ENCODE measurements at places on chromosomes 4 and X.
A peak's percentile ranks its signal among the peaks of the same experiment; 100 is the strongest.

DNA sequence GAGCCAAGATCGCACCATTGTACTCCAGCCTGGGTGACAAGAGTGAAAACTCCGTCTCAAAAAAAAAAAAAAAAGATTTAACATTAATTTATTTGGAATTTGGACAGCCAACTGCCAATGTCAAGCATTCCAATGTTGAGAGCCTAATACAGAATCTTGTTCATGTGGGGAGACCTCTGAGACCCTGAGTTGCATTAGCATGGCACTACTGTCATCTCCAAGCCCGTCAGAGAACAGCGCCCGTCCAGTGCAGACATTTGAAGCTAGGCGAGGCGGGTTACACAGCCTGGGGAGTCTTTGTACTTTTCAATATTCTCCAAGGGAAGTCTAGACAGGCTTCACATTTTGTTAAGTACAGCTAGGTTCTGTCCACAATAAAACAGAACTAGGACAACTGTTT is 126.7 kb downstream of the CHRNA9 start:
- no peak for DNase-seq

GRCh38 chr4:109989044-109989443 is 76.4 kb downstream of the EGF start:
- no peak for DNase-seq

DNA sequence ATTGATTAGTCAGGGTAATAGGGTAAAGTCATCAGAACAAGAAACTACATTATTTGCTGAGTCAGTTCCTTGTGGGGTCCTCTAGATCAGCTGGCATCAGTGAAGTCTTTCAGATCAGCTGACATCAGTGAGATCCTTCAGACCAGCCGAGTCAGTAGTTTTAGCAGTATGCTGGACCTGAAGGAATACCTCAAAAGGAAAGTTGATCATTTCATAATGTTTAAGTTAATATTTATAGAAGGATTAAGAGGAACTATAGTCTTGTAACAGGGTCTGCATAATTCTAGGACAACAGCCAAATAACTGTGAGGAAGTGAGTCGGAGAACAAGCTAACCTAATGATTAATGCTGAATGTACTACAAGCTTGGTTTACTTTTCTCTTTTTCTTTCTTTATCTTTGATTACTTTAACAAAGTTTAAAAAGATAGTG is 958 bp upstream of the UGT2B7 start:
- no peak for DNase-seq

DNA sequence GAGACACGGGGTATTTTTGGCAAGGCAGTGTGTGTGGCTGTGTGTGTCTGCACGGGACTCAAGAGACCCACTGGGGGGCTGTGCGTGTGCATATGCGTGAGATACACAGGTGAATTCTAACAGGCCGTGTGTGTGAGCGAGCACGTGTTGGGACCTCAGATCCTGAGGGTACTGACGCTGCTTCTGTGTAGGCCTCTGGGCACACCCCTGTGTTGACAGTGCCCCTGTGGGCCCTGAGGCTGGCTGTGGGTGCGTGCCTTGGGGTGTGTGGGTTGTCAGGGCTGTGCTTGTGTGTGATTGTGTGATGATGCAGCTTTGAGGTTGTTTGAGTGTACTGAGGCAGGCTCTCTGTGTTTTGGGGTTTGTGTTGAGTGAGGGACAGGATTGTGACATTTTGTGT is 13.9 kb downstream of the FOXP3 start:
- DNase-seq, result no peak

- DNase-seq, result no peak
These were observed 4.9 kb downstream of the OPHN1 start for GRCh38 chrX:68428431-68428830.

GRCh38 chr4:154626793-154627484 is 14.5 kb upstream of the FGG start:
- peak; percentile 81 for DNase-seq

DNA sequence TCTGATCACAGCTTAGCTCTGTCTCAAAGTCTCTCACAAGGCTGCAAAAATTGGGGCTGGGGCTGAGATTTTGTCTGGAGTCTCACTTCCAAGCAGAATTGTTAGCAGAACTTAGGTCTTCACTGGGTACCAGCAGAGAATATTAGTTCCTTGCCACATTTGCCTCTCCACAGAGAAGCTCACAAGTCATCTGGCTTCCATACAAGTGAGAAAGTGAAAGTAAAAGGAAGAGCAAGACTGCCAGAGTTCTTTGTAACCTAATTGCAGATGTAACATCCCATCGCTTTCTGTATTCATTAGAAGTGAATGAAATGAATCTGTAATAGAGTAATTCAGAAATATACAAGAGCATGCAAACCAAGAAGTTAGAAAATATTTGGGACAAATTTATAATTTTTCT is 624.1 kb upstream of the GNPDA2 start:
- DNase-seq, result no peak

GRCh38 chr4:147736458-147736857 is 4.6 kb downstream of the ARHGAP10 start:
- no peak for DNase-seq

- DNase-seq, result no peak
These were observed 933.2 kb downstream of the ADGRL3 start for GRCh38 chr4:62133101-62133897.

- DNase-seq, result no peak
These were observed 227.9 kb upstream of the ANKRD50 start for GRCh38 chr4:124940387-124940786.

GRCh38 chr4:159766241-159766640 is 663.4 kb downstream of the RAPGEF2 start:
- DNase-seq, result no peak

GRCh38 chr4:17132226-17132625 is 233.8 kb upstream of the LDB2 start:
- DNase-seq, result no peak

- no peak for DNase-seq
These were observed 24.0 kb downstream of the DOCK11 start for GRCh38 chrX:118519411-118520215.

- DNase-seq, result no peak
These were observed 81.7 kb upstream of the GATB start for GRCh38 chr4:151842430-151843079.

DNA sequence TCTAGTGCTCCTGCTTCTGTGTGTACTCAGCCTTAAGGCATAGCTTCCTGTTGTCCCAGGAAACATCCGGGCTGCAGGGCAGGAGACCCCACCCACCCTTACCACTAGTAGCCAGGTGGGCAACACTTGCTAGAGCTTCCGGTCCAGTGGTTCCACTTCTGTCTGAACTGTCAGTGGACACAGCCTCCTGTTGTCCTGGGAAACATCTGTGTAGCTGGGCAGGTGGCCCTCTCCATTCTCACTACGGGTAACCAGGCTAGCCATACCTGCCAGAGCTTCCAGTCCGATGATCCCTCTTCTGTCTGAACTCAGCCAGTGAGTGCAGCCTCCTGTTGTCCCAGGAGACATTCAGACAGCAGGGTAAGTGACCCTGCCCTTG is 372.2 kb downstream of the INPP4B start:
- peak; percentile 8 for DNase-seq

- DNase-seq, result no peak
These were observed 5.6 kb downstream of the G6PD start for GRCh38 chrX:154540897-154541535.

DNA sequence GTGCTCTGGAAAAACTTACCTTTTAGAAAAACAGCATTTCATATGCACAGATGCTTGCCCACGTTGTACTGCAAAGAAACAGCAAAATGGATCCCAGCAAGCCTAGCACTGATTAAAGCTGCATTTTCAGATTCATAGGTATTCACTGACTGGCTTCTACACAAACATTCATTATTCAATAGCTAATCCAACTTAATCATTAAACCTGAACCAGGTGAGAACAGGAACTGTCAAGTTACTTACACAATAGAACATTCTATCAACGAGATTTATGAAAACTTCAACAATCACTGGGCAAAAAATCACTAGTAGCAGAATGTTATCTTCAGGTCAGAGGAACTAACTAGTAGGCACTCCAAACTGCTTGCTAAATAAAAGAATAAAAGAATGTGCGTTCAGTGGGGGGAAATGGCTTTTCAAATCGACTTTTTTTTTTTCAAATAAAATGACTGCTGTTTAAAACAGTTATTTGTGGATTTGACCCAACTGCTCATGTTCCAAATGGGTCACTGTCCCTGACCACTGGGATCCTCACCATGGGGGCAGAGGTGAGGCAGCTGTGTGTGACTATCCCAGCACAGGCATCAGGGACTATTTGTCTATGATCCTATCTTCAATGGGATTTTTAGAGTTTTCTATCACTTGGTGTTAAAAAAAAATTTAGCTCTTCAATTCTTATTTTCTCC is 42.3 kb downstream of the STX18 start:
- no peak for DNase-seq

DNA sequence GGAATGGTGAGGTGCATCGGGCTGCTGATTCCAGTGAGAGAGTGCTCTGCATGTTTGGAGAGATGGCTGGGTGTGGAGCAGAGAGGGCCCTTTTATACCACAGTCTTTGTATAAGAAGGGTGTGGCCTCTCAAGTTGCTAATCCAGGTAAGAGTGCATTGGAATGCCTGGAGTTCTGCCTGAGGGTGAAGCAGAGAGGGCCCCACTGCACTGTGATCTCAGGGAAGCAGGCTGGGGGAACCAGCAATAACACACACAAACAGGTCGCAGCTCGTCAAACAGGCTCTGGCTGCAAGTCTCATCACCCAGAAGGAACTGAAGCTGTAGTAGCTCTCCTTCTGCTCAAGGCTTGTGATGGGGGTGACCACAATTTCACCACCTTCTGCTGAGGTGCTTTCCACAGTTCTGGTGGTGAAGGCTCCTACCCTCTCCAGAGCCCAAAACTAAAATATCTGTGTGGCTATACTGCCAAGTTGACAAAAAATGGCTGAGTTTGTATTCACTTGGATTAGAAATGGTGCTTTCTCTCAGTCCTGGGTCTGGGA is 687.4 kb upstream of the HS3ST1 start:
- DNase-seq, result no peak

DNA sequence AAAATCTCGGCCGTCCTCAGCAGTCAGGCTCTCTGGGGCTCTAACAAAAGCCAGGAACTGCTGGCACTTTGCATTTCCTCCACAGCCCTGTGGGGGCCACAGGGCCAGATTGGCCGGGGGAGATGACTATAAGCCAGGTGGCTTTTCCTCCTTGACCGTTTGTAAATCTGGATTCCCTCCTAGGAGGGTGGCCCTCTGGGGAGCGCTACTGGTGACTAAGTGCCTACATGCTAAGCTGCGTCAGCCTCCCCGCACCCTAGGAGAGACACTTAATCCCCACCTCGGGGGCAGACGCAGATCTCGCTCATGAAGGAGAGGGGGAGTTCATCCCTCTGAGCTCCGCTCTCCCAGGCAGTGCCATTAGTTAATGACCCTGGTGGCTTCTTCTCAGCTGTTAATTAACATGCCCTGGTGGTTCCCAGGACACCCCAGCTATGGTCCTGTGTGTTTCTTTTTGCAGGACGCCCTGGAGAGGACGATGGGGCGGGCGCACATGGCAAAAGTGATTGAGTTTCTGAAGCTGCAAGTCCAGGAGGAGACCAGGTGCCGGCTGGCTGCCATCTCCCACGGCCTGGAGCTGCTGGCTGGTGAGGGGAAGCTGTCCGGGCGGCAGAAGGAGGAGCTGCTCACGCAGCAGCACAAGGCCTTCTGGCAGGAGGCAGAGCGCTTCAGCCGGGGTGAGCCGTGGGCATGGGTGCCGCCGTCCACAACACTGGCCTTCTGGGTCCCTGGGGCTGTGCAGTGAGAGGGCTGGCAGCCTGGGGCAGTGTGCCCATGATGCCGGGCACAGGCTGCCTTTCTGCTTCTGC is 41.6 kb downstream of the EVC start:
- no peak for DNase-seq

GRCh38 chrX:9171841-9172463 is 138.0 kb upstream of the FAM9B start:
- DNase-seq, result no peak

DNA sequence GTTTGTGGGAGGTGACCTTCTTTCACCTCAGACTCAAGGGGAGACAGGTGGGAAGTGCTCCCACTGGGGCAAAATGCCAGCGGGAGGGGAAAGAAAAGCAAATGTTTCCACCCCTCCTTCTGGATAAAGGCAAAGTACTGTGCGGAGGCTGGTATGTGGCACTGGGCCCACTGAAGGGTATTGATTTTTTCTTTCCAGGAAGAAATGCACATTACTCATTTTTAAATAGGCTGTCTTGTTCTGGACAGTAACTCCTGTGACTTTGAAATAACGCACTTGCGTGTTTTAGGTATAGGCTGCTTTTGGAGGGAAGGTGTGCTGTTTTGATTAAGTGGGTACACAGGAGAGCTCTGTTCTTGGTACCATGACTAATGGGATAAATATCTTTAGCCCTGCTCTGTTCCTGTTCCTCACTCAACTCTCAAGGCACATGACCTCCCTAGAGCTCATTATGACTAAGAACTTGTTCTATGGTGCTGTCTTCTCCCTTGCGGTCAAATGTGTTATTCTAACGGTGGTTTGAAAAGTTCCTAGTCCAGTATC is 40.7 kb upstream of the MBTPS2 start:
- DNase-seq, result no peak

DNA sequence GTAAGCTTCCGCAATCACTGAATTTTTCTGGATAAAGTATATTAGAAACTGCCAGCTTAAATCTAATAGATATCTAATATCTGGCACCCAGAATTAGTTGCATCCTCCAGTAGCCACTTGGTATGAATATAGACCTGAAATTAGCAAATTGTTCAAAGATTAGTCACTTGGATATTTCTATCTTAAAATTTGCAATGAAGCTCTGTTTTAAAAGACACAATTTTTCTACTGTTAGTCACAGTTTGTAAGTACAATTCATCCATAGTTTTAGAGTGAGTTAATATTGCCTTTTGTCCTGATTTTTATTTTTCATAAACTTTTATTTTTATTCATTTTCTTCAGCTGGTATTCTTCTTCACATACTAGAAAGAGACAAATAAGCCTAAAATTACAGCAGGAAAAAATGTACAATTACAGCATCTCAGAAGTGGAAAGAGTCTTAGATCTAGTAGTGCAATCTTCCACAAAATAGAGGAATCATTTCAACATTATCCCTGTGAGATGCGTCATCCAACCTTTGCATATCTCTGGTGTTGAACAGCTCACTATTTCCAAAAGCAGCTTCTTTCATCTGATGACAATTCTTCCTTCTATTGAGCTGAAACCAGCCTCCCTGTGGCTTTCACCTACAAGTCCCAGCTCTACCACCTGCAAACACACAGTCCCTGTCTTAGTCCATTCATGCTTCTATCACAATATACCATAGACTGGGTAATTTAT is 190.0 kb upstream of the AR start:
- no peak for DNase-seq

DNA sequence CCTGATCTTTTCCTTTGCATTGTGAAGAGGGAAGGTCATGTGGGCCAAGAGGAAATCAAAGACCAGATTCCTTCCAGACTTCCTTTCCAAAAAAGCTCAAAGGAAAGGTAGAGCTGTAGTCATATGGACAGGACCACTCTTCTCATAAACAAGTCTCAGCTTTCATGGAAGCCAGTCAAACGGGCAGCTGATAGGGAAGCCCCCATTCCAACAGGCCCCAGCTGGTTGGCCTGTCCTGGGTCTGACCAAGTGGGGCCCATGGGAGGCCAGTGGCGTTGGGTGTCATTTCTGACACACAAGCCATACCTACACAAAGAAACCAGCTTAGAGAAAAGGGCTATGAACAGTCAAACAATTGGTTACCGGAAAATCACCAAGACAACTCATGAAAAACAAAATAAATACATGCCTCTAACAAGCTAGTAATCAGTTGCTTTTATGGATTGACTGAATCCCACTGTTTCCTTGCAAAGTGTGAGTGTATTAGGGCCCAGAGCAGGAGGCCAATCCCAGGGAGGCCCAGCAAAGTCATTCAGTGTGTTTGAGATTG is 149.6 kb upstream of the MAMLD1 start:
- no peak for DNase-seq

Measured in thyroid gland (tissue), 4 donors.